ENCODE measurements at places on chromosomes 7 and 10.

GRCh38 chr7:67732898-67733297 lies 736.3 kb downstream of the TYW1 start:
- DNase-seq: no peak

- DNase-seq: no peak
Measured at GRCh38 chr7:118583641-118584040, 359.1 kb downstream of the ANKRD7 start.

- DNase-seq: no peak
Measured at GRCh38 chr7:46741938-46742540, 821.0 kb upstream of the IGFBP3 start.

GRCh38 chr10:11837372-11838161 lies 14.4 kb downstream of the PROSER2 start:
- no peak for DNase-seq

DNA sequence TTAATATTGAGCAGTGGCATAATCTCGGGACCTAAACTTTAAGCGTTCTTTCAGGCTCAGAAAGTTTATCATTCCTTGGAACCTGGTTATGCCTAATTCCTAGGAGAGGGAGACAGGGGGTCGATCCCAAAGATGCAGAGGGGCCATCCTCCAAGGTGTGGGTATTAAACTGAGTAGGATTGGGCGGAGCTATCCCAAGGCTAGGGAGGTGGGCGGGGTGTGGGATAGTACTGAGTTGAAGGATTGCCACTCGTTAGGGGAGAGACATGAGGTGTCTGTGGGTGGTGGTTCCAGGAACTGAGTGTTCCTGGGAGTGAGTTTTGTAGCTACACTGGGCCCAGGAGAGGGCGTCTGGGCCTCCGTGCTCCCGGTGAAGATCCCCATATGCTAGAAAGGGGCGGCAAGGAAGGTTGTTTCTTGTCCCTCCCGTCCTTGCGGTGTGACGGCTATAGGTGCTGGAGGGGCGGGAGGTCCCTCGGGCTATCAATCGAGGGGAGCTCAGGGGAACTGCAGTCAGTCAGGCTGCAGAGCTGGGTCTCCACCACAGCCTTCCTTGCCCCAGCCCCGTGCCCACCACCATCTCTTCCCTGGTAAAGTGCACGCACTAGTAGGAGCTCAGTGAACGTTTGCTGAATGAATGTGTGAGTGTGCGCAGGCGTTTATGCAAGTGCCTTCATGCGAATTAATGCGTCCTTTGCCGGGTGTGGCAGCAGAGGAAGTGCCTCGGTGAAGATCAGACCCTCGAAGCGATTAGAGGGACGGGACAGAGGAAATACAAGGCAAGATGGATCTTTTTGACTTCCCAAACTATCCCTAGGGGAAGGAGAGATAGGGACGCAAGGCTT lies 3.0 kb upstream of the HMX2 start:
- DNase-seq: no peak

- DNase-seq: no peak
Measured at GRCh38 chr10:130190055-130190736, 54.0 kb downstream of the GLRX3 start.

DNA sequence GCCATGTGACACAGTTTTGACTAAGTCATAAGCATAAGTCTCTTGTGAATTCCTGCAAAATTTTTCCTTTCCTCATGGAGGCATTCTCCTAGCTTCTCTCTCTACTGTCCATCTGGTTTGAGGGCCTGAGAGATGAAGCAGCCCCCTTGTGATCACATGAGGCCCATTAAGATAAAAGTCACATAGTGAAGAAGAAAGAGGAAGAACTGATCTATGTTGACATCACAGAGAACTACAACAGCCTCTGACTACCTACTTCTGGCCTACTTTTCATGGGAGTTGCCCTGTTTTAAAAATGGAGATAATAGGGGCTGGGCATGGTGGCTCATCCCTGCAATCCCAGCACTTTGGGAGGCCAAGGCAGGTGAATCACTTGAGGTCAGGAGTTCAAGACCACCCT lies 50.4 kb downstream of the TFEC start:
- DNase-seq: no peak

DNA sequence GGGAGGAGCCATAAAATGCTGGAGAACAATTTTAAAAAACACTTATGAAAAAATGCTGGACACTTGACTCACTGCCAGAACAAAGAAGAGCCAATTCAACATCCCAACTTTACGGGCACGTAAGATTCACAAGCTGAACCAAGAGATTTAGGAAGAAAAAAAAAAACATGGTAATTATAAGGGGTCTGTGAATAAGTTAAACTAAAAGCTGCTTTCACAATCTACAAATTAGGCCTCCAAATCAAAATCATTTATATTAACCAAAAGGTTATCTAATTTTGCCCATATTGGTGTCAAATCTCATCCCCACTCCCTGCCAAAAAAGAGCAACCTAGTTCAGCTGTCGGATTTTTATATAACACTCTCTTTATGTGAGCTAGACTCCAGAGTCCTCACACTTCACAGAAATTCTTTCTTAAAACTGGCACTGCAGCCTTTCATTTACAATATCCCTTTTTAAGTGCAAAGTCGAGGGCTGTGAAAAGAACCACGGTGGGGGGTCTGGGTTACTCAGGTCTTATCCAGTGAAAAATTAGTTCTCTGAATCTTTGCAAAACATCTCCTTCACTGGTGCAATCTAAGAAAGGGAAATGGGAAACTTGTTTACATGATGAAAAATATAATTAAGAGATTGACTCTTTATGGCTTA lies 30.4 kb upstream of the DGKI start:
- no peak for DNase-seq

- no peak for DNase-seq
Measured at GRCh38 chr10:114953047-114953446, 15.1 kb downstream of the TRUB1 start.

DNA sequence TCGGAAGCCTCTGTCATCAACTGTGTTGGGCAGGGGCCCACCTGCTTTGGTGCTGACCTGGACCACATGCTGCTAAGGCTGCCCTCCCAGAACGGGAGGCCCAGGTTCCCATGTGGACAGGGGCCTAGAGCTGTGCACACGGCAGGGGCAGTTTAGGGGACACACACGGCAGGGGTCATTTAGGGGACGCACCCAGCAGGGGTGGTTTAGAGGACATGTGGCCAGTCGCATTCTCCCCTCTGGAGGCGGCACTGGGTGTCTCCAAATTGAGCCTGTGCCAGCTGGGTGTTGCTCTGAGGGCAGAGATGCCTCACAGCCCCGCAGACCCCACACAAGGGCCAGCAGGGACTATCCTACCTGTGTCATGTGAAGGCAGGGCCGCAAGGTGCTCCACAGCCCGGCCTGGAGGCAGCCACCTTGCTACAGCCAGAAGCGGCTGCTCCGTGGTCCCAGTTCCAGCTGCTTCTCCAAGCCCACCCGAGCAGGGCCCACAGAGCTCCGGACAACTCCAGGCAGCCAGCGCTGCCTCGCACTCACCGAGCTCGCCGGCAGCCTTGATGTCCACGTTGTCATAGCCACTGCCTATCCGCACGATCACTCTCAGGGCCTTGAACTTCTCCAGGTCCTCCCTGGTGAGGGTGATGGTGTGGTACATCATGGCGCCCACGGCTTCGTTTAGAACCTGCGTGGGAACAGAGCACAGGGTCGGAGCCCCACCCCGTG lies 60.7 kb downstream of the ZRANB1 start:
- no peak for DNase-seq

DNA sequence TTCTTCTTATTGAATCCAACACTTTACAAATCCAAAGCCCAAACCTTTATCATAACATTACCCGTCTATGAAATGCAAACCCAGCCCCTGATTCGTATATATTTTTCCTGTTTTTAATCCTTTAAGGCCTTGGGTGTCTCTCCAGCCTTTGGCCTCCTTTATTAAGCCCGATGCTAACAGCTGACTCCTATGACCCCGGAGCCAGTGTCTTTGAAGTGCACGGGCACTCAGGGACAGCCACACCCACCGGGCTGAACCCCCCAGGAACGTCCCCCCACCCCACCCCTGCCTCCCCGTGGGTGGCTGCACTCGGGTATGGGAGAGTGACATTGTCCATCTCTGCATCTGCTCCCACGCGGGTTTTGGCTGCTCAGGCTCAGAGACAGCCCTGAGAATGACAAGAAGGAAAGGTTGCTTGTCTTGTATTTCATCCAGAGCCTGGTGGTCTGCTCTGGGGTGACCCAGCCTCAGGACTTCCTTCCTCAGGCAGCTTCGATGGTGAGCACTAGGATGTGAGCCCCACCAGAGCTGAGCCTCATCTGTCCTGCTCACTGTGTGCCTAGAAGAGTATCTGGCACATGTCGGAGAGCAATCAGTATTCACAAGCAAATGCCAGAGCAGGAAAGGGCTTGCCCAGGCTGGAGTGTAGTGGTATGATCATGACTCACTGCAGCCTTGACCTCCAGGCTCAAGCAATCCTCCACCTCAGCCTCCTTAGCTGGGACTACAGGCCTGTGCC lies 210.4 kb downstream of the SKIDA1 start:
- DNase-seq: no peak

DNA sequence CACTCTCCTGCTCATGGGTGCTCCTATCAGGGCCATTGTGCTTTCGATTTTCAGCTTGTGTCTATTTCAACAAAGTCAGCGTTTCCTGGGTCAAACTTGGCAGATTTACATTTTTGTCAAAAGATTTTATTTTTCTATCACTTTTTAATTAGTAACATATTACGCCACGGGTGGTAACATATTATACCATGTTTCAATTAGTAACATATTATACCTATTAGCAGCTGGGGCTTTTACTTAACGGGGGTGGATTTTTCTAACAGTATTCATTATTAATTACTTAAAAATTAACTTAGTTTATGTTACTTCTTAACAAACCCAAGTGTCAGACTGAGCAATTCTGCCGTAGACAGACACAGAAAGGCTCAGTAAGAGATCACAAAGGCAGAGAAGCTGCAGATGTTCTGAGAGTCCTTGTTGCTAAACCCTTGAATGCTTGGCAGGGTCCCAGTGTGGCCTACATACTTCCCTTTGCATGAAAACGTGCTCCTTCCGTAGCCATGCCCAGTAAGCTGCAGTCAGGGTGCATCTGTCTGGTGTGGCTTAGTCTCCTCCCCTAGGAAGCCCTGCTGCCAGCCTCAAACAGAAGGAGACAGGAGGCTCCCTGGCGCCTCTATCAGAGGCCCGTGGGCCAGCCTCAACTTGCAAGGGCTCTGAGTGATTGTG lies 263.1 kb upstream of the CXCL12 start:
- DNase-seq: no peak

DNA sequence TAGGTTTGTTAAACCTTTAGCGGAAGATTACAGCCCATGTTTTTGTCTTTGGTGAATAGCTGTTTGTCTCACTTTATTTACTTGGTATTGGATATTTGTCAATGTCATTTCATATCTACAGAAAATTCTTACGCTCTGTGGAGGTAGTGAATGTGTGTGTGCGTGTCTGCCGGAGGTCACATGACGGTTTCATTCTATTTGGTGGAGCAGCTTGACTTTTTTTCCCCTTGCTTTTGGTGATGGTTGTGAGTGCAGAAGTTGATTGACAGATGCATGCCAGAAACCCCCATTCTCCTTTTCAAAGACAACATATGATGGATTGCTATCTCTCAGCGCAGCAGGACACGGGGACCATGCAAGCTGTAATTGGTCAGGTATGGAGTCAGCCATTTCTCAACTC lies at the start of gene POU6F2:
POU6F2 (plus strand) TSS at position 225 of the 400 bp plus-strand sequence; CDS start at position 270, 45 bp downstream.
- DNase-seq: no peak

GRCh38 chr10:65910209-65910608 lies 1015.6 kb upstream of the LRRTM3 start:
- no peak for DNase-seq

GRCh38 chr7:68542831-68543230 lies 1055.4 kb upstream of the AUTS2 start:
- DNase-seq: no peak
